ENCODE measurements at places on chromosomes 4 and X.

GRCh38 chr4:8048856-8049676 lies 109.4 kb upstream of the AFAP1 start:
- no peak for DNase-seq

GRCh38 chr4:75848891-75849290 lies 53.4 kb downstream of the PPEF2 start:
- no peak for DNase-seq

DNA sequence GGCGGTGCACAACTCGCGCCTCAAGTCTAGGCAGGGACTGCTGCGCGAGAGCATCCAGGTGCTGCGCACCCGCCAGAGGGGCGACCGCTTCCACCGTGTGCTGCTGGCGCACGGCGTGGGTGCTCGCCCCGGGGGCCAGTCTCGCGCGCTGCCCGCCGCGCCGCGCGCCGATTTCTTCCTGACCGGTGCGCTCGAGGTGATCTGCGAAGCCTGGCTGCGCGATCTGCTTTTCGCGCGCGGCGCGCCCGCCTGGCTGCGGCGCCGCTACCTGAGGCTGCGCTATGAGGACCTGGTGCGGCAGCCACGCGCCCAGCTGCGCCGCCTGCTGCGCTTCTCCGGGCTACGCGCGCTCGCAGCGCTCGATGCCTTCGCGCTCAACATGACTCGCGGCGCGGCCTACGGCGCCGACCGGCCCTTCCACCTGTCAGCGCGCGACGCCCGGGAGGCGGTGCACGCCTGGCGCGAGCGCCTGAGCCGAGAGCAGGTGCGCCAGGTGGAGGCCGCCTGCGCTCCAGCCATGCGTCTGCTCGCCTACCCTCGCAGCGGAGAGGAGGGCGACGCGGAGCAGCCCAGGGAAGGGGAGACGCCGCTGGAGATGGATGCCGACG lies 1.3 kb downstream of the CHST7 start:
- peak; percentile 78 for DNase-seq

DNA sequence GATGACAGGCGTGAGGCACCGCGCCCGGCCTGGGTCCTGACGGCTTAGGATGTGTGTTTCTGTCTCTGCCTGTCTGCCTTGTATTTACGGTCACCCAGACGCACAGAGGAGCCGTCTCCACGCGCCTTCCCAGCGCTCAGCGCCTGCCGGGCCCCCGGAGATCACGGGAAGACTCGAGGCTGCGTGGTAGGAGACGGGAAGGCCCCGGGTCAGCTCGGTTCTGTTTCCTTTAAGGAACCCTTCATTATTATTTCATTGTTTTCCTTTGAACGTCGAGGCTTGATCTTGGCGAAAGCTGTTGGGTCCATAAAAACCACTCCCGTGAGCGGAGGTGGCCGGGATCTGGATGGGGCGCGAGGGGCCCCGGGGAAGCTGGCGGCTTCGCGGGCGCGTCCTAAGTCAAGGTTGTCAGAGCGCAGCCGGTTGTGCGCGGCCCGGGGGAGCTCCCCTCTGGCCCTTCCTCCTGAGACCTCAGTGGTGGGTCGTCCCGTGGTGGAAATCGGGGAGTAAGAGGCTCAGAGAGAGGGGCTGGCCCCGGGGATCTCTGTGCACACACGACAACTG lies 1.3 kb downstream of the SHOX start:
- no peak for DNase-seq

- DNase-seq = no peak
These were observed 44.6 kb downstream of the RAB33A start for GRCh38 chrX:130216320-130216719.

DNA sequence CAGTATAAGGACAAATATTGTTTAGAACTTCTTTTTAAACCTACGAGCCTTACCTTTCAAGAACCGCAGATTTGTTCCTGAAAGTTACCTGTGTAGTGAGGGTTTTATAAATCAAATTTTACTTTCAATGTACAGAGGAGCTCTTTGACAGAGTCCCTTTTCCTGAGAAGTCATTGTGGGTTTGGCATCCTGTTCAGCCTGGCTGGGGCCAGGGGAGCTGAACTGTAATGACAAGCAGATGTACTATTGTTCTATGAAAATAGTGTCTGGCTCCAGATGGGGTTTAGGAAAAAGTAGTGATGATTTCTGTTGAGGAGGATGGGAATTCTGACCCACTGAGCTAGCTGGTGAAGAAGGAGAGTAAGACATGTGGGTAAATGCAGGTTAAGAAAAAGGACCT lies 196.2 kb upstream of the PGRMC2 start:
- DNase-seq = no peak

- DNase-seq = no peak
These were observed 1.0 kb upstream of the PPP2R3B start for GRCh38 chrX:387729-388128.

- no peak for DNase-seq
These were observed 717.6 kb upstream of the TENM3 start for GRCh38 chr4:181525634-181526033.

GRCh38 chr4:64780664-64781063 lies 371.4 kb upstream of the TECRL start:
- DNase-seq = no peak

DNA sequence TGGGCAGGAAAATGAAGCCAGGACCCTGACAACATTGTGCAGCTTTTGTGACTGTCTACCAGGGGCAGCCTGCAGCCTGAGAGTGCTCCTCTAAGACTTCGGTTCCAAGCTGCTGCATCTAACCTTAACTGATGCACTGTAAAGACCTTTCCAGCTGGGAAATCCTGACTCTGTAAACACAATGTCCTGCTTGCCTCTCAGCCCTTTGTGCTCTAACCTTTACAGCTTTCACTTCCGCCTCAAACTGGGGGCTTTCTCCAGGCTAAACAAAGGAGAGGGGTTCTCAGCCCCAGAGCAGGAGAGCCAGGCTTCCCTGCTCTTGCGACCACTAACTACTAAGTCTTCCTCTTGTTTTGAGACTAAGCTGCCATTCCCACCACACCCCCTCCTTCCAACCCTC lies 19.3 kb upstream of the RASL11B start:
- DNase-seq = no peak

GRCh38 chr4:30610361-30610760 lies 109.8 kb upstream of the PCDH7 start:
- no peak for DNase-seq

- no peak for DNase-seq
These were observed 46.2 kb upstream of the FAM9A start for GRCh38 chrX:8847360-8847759.

DNA sequence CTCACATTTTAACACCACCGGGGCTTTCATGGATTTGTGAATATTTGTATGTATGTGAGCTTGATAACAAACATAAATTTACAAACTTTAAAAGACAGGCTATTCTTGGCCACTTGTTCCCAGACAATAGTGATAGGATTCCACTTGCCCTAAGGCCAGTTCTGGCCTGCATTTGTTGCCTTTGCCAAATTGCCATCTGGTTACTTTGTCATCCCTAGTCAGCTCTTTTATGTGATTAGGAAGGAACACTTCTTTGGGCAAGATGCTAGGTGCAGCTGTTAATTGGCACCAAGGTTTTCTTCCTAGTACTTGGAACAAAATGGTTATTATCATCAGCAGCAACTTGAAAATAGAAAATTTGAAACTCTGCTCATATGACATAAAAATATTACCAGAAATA lies 63.3 kb downstream of the CCSER1 start:
- no peak for DNase-seq

- DNase-seq = no peak
These were observed 53.8 kb upstream of the LNX1 start for GRCh38 chr4:53645108-53645507.

- DNase-seq = peak; percentile 29
These were observed 235.1 kb upstream of the CPEB2 start for GRCh38 chr4:14767142-14767541.

DNA sequence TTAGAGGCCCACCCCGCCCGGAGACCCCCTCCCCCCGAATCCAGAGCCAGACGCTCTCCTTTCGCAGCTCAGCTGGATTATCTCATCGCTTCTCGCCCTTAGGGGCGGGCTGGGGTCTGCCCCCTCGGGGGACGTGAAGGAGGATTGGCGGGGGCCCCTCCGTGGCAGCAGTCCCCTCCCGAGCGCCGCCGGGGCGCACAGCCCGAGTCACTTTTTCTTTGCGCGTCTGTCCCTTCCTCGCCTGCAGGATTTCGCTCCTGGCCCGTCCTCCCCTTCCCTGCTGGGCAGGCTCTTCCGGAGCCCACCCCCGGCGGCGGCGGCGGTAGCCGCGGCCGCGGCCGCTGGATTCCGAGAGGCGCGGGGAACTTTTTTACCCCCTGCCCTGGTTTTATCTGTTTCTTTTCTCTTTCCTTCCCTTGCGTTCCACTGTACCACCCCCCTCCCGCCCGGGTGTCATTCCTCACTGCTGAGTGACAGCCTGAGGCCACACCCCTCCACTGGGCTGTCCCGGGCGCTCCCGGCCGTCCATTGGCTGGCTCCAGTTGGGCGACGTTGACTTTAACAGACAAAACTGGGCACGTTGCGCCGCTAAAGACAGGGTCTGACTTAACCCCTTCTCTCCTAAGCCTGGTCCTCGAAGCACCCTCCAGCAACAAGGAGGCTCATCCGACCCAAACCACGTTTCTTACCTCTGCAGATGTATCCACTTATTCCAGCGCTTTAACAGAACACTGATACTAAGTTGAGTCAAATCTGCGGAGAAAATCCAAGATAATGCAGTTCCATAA lies 492 bp upstream of the NKX3-2 start:
- no peak for DNase-seq

DNA sequence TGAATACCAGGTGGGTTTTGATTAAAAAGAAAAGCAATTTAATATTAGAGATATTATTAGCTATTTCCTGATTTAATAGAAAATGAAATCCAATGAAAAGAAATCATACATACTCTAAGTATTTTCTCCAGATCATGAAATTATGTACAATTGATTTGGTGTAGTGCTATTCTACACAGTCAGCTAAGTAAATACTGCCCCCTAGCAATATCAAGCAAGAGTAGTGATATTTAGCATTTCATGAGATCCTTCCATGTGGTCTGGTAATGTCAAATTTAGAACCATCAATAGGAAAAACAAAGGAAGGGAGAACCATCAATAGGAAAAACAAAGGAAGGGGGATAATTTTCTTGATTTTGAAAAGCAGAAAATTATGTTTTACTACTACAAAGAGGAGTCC lies 114.6 kb downstream of the TBCK start:
- DNase-seq = no peak

- no peak for DNase-seq
These were observed 71.8 kb downstream of the RAPGEF2 start for GRCh38 chr4:159174645-159175084.

DNA sequence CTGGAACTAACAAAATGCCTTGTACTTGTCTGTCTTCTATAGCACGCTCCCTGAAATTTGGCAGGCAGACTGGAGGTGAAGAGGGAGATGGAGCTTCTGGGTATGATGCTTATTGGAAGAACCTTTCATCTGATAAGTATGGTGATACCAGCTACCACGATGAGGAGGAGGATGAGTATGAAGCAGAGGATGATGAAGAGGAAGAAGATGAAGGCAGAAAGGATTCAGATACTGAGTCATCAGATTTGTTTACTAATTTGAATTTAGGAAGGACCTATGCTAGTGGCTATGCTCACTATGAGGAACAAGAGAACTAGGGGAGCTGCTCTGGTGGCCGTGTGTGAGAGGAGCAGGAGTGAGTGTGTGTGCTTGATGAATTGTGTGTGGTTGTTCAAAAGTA lies 13.0 kb downstream of the ZNF330 start:
- no peak for DNase-seq

DNA sequence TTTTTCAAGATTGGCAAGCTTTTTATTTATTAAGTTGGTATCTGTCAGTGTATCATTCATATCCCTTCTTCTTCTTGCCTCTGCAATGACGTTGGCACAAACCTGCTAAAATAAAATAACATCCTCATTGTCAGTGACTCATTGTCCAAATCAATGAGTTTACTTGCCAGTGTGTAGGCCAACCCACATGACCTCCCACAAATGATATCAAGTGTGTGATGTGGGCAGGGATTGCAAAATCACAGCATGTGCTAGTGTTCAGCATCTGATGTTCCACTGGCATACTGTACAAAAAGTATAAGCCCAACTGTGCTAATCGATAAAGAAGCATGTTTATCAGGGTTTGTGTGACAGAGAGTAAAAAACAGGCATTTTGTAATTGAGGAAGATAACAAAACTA lies 25.5 kb downstream of the GPAT3 start:
- DNase-seq = no peak

DNA sequence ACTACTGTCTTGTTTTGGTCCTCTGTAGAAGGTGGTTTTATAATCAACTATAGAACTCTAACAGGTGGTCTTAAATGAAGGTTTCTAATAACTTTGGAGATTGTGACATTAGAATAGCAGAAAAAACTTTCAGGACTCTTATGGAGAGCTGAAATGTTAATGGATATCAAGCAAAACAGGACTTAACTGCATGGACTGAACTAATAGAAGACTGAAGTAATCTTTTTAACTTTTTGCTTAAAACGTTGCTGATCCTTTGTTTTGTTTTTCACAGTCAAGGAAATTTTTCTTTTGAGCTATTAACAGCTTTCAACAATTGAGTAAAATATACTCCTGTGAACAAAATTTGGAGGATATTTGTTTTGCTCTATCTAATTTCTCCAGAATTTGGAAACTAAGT lies 17.2 kb downstream of the NXT2 start:
- no peak for DNase-seq

GRCh38 chr4:16995451-16995850 lies 97.0 kb upstream of the LDB2 start:
- no peak for DNase-seq

DNA sequence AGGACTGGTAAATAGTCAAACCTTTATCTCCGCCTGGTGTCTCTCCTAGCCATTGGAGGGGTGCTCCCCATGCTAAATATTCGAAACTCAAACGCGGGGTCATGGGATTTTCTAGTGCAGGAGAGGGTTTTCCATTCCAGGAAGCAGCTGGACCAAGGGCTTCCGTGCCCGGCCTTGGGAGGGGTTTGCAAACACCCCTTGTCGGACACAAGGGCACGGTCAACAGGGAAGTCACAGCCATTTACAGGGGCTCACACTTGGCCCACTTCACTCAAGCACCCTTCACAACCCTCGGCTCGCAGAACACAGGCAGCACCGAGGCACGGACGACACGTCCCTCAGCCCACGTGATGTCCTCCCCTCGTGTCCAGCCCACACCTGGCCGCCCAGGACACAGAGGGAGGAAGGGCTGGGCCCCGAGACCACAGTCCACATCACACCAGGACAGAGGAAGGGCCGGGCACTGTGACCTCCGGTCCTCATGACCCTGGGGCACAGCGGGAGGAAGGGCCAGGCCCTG lies 10.3 kb upstream of the PLCXD1 start:
- DNase-seq = no peak

DNA sequence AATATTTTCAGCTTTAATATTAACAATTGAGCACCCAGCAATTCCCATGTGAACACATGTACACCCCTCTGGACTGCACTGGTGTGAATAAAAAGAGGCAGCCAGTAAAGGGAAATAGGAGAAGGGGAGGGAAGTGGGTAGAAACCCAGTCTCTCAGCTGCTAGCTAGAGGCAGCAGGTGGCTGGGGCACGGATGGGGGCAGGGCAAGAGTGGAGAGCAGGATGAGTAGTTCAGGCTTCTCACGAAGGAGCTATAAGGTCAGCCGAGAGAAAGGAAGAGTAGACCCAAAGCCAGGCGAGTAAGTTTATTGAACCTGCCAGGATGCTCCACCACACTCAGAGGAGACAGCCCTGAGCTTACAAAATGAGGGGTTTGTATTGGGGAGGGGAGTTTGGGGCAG lies 184.8 kb upstream of the MTMR8 start:
- no peak for DNase-seq

Measured in GM06990 (cell line).